ENCODE measurements at places on chromosomes 11 and 22.
A peak's percentile ranks its signal among the peaks of the same experiment; 100 is the strongest.

DNA sequence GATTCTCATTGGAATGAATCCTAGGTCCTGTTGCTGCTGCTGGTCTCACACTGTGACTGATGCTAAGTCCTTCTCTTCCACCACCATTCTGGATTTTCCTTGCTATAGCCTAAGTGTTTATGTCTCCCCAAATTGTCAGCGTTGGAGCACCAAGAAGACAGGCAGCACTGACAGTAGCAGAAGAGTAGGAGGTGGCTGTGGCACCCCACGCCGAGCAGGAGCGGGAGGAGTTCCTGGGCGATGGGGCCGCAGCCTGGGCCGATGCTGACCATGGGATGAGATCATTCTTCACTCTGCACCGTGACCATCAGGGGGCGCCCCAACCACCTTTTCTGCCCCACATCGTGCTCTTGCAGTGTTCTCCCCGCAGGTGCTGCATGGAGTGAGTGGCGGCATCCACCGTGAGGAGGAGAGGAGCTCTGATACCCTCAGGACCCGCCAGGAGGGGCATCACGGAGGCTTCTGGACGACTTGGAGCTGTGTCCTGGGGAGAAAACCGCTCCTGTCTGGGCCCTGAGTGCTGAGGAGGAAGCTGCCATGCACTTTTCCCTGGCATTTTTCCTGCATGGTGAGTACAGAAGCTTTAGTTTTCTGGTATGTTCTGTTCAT is 57.0 kb downstream of the LRRC74B start:
- peak; percentile 36 for DNase-seq

DNA sequence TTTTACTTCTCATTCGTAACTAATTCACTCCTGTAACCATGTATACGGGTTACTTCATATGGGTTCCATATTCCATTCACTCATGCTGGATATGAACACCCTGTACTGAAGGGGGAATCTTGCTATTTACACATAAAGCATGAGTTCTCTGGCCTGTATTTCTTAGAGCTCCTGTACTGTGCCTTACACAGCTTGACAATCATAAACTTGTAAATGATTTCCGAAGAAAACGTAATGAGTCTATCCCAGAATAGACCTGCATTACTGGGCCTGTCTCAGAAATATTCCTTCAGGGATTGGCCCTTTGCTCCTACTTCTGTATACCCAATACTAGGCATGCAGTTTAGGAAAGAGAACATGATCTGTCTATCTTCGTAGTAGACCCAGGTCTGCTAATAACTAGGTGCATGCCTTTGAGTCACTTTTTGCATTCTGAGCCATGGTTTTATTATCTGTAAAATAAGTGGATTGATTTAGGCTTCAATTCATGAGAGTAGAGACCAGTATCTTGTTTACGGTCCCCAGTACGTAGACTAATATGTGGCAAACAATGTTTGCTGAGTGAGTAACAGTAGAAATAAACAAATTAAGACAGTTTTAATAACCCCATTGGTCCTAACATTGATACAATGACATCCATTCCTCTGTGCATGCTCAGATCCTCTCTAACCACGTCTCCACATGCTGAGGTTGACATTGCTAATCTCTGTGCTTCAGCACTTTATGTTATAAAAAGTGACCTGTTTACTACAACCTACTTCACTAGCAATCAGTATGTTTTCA is 1.2 kb downstream of the CCDC34 start:
- DNase-seq = no peak

- DNase-seq = no peak
These were observed 32.6 kb upstream of the KCNQ1OT1 start for GRCh38 chr11:2732261-2732939.

DNA sequence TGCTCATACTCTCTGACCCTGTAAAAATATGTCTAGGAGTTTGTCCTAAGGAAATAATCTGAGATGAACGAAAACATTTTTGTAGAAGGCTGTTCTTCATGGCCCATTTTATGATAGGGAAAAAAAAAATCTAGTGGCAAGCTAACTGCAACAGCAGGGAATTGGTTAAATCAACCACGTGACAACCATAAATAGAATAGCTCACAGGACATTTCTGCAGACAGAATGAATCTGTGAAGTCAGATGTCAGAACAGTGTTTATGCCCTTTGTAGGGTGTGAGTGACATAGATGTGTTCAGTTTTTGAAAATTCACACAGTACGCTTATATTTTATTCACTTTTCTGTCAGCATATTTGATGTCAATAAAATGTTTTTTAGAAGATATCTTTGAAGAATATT is 16.1 kb downstream of the ARHGAP1 start:
- DNase-seq = no peak

- peak; percentile 70 for DNase-seq
These were observed 121.2 kb downstream of the NCAM1 start for GRCh38 chr11:113082341-113082955.

DNA sequence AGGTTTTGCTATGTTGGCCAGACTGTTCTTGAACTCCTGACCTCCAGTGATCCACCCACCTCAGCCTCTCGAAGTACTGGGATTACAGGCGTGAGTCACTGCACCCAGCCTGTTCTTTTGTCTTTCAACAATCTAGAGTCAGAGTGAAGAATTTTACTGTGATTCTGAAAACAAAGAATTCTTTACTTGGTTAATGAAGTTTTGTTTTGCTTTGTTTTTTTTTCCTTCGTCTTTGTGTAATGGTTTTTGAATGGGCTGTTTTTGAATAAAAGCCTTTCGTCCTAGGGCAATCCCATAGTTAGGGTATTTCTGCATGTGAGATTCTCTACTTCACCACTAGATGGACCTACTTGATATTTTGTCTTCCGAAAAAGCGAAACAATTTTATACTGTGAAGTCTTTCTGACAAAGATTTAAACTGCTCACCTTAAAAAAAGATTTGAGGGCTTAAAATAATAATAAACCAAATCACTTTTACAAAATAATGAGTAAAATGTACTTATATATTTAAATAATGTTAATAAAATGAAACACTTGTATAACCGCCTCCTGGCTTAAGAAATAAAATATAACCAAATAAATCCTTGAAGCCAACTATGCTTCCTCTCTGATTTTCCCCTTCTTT is 43.4 kb upstream of the SC5D start:
- DNase-seq = peak; percentile 13

DNA sequence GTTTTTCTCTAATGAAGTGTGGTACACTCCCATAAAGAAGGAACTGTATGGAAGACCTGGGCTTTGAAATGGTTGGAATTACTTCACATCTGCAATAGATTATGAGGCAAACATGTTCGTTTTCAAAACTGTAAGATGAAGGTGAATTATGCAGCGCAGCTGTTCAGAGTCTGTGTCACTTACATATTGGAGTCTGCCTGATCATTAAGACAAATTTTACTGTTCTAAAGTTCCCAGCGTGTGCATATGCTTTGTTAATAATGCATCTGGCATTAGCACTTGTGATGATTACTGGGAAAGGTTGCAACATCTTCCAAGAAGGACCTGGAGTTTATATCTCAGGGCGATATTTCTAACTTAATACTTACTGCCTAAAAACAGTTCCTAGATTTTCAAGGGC is 255.2 kb upstream of the ZC3H12C start:
- no peak for DNase-seq

DNA sequence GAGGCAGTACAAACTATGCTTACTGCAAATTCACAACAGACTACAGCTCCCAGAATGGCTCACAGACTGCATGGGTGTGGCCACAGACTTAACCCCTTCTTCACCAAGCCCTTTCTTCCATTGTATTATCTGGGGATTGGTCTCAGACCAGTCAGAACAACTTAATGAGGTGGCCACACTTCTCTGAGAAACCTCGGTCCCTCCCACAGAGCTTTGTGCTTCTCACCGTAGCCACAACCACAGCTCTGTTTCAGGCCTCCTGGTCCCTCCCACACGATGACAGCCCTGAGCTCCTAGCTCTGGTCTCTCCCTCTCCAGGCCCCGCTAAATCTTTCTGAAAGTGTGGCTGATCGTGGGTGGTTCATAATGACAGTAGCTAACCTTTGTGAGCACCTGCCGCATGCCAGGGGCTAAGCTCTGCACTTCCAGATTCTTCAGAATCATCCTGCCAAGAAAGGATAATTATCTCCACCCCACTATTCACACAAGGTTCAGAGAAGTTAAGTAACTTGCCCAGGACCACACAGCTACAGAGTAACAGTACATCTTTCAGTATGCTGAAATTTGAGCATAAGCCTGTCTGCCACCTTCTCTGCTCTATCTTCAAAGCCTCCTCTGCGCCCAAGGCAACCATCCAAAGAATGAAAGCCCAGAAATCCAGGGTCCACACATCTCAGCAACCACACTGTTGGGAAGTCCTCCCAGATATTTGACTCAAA is 5.4 kb downstream of the PDE2A start:
- no peak for DNase-seq

- DNase-seq = peak; percentile 11
These were observed 180.4 kb upstream of the B3GAT1 start for GRCh38 chr11:134592391-134592990.

DNA sequence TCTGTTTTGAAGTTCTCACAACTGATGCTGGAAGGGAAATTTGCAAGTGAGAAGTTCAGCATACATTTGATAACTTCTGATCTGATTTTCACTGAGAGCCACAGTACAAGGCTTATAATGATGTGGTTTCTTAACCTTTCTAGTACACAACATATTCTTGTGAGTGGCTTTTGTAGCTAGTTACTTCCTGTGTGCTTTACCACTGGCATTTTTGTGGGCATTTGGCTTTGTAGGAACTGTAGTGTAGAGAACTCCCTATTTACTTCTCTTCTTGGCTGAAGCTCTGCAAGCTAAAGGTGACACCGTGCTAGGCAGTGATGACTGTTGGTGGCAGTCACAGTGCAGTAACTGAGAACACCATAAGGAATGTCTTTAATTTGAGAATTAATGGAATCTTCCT is 14.9 kb downstream of the USP47 start:
- no peak for DNase-seq

DNA sequence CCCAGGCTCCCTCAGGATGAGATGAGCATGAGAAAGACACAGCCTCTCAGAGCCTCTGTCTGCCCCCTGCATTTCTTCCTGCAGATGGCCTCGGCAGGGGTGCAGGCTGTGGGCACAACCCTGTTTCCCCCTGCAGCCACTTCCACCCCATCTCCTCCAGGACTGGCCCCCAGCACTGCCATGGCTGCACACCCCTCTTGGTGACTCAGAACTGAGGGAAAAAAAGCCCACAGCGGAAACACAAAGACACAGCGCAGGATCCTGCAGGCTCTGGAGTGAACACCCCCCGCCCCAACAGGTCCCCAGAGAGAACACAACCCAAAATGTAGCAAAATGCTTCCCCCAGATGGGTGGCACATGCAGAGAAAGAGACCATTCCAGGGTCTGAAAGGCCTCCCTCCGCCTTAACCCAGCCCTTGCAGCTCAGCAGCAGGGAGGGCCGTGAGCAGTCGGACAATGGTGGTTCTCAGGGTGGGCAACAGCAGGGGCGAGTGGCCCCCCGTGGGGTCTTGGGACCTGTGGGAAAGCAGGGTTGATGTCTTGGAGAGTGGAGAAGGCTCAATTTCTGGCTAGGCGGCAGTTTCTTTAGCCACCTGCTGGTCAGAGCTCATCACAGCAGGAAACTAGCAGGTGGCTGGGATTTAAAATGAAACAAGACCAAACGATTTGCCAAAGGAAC is 8.0 kb downstream of the TUBGCP6 start:
- no peak for DNase-seq

DNA sequence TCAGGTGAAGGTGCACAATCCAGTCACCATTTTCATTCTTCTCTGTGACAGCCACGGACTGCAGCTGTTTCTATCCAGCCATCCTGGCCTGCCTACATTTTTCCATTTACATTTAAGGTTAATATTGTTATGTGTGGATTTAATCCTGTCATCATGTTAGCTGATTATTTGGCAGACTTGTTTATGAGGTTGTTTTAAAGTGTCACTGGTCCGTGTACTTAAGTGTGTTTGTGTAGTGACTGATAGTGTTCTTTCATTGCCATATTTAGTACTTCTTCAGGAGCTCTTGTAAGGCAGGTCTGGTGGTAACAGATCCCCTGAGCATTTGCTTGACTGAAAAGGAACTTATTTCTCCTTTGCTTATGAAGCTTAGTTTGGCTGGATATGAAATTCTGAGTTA is 364.2 kb downstream of the JRKL start:
- DNase-seq = no peak

- DNase-seq = no peak
These were observed 103.7 kb downstream of the ZBTB16 start for GRCh38 chr11:114163229-114163631.

- no peak for DNase-seq
These were observed 16.5 kb downstream of the NAP1L4 start for GRCh38 chr11:2975594-2975993.

GRCh38 chr11:19713196-19714021 is 772 bp downstream of the NAV2 start:
- no peak for DNase-seq

GRCh38 chr11:72041364-72042063 is 38.8 kb downstream of the NUMA1 start:
- peak; percentile 80 for DNase-seq

DNA sequence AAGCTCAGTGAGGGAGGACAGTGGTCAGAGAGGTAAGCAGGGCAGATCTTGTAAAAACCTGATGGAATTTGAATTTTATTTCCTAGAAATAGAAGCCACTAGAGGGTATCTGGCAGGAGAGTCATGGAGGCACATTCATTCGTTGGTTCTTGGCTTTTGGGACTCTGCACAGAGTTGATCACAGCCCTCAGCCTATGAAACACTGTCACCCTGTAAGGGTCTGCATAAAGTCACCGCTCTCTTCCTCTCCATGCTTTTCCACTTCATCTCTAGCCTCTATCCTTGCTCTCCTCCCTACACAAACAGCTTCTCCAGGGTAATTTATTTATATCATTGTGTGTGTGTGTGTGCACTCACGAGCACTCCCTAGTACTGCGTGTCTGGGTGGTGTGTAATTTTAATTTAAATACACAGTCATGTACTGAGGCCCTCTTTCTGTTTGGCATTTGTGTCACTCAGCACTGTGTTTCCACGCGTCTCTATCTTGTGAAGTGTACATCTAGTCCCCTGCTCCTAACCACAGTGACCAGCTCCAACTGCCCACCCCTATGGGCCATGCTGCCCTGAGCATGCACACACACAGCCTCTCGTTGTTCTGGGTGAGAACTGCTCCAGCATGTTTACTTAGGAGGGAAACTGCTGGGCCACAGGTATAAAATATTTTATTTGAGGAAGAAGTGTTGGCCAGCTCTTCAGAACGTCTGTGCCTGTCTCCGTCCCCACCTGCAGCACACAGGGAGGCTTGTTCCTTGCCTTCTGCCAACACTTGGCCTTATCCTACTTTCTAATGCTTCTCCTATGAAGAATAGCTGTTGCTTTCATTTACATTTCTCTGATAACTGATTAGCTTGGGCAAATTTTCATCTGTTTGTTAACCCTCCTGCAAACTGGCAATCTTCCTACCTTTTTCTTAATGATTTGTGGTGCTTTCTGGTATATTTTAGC is 4.5 kb downstream of the KCNQ1OT1 start:
- no peak for DNase-seq
